Lower lobe of right lung (tissue), 2 donors: ENCODE measurements at places on chromosomes 1 and 21.

- no peak for DNase-seq
Observed at GRCh38 chr1:7671676-7672075, 99.4 kb upstream of the VAMP3 start.

GRCh38 chr1:4062992-4063391, 162.9 kb upstream of the C1orf174 start:
- DNase-seq, result no peak

- DNase-seq, result no peak
Observed at GRCh38 chr21:44972821-44973220, 33.0 kb downstream of the SLX9 start.

DNA sequence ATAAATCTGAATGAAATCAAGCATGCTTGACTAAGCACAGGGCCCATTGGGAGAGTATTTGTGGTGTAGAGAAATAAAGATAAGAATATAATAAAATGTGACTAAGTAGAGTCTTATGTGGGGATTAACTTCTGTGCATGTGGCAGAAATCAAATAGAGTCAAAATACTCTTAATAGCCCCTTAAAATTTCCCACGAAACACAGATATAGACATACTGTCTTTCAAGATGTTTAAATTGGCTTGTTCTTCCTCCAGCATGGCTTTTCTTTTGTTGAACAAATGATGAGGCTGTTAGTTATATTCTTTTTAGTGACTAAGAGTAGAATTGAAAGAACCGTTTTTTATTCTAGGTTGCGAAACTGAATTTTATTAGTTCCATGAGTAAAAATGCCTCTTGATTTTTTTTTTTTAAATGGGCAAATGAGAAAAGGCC, 112.3 kb downstream of the RPS6KC1 start:
- no peak for DNase-seq

- DNase-seq, result no peak
Observed at GRCh38 chr1:84896279-84896678, 3.3 kb upstream of the LPAR3 start.

DNA sequence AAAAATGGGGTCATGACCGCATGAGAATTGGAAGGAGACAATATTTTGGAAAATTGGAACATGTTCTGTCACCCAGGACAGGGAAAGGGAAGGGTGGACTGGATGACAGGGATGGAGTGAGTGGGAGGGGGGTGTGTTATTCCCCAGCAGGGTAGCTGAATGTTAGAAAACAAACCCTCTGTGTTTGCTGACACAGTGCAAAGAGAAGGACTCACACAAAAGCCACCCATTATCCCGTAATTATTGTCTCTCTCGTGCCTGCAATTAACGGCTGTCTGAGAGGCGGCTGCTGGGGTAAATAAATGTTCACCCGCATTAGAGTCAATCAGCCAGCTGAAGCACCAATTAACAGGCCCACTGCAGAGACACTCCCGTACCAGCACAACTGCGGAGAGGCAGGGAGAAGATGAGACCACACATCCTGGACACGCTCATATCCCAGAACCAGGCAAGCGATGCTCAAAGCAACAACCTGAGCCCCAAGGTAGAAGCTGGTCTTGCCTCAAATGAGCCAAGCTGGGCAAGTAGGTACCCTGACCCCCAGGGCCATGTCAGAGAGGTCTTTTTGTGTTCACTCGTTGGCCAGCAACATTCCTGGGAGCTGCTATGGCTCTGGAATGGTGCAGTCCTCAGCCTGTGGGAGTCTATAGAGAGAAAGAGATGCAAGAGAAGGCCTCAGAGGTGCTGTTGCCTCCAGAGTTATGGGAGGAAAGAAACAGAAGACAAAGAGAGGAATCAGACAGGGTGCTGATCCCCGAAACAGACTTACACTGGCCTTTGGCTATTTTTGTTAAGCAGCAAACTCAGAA, 19.4 kb downstream of the PLEKHA6 start:
- no peak for DNase-seq

DNA sequence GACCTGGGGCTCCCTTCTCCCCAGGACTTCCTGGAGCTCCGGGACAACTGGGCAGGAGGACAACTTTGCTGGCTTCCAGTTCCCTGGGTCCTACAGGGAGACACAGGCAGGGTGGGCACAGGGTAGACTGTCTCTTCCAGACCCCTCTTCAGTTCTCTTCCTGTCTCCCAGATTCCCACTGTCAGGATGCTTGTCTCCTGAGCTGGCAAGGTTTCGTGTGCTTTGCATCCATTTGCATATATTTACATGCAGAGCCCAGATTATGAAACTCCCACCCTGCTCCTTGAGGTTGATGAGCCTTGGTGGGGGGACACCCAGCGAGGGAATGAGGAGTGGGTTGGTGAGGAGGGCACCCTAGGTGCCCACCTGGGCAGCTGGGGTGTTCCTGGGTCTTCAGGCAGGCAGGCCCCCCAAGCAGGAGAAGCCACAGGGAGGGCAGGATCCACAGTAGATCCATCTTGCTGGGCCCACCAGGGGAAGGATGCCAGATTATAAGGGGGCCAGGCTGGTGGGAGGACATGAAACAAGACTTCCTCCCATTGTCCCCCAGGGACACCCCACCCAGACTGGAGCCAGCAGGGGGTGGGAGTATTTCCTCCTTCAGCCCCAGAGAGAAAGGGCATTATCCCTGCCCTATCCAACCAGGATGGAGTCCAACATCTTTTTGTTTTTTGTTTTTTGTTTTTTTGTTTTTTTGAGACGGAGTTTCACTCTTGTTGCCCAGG, at the start of gene FCN3:
Gene FCN3 (minus strand): TSS at position 463 of the 725 bp plus-strand sequence. CDS start 6 bp downstream, at position 457.
- no peak for DNase-seq

- no peak for DNase-seq
Observed at GRCh38 chr1:169044296-169044695, 62.2 kb upstream of the ATP1B1 start.

DNA sequence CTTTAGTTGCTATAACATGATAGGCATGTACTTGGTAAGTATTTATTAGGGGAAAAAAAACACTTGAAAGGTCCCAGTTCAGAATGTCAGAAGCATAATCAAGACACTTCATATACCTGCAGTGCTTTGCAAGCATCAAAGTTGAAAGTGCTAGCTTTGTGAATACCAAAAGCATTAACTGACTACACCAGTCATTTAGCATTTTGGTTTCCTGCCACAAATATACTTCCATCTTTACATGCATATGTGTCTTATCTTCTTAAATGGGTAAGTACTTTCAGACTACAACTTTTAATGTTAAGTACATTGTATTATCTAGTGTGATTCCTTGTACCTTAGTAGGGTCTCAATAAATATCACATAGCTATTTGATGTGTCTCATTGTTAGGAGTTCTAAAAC, 43.7 kb downstream of the AKT3 start:
- DNase-seq, result no peak

GRCh38 chr1:42955311-42956063, 3.2 kb downstream of the SLC2A1 start:
- no peak for DNase-seq

- DNase-seq, result peak; percentile 76
Observed at GRCh38 chr1:108828074-108828961, 28.6 kb downstream of the AKNAD1 start.

DNA sequence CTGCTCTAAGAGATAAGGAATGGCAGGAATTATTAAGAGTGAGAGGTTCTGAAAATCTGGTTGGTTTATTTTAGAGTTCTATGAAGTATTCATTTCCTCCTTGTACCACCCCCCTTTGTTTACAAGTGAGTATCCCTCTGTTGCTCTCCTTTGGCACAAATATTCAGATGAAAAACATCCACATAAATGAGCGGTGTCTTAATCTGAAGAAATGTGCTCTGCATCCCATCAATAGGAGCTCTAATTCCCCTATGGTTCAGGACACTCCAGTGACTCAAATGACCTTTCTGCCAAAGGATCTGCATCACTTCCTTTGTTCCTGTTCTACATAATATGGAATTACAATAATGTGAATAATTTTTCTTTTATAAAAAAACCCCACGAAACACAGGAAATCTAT, 16.6 kb downstream of the DDAH1 start:
- no peak for DNase-seq

GRCh38 chr1:37629726-37630425, 4.8 kb downstream of the RSPO1 start:
- no peak for DNase-seq
